ENCODE measurements at places on chromosomes 5 and 9.

GRCh38 chr5:58484505-58484904 lies 6.7 kb upstream of the GAPT start:
- DNase-seq, result no peak

DNA sequence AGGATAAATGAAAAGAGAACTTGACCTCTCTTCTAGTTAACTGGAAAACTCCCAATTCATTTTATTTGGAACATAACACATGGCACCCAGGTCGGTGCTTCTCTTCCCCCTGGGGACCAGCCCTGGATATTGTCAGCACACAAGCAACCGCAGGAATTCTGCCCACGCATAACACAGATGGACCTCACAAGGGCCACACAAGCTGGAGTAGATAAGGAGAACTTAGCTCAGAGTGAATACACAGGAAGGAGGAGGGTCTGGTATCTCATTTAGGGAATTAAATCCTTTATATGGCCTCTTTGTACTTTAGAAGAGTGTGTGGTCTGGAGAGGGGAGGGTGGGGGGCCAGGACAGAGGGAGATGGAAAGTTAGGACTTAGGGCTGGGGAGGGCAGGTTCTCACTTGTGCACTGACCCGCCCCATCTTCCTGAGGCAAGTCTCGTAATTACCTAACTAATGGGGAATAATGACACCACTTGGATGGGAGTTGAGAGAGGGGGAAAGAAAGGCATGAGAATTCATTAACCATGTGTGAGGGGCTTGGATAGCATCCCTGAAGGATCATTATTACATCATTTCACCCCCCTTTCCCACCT lies 341.2 kb upstream of the WWC1 start:
- DNase-seq, result no peak

DNA sequence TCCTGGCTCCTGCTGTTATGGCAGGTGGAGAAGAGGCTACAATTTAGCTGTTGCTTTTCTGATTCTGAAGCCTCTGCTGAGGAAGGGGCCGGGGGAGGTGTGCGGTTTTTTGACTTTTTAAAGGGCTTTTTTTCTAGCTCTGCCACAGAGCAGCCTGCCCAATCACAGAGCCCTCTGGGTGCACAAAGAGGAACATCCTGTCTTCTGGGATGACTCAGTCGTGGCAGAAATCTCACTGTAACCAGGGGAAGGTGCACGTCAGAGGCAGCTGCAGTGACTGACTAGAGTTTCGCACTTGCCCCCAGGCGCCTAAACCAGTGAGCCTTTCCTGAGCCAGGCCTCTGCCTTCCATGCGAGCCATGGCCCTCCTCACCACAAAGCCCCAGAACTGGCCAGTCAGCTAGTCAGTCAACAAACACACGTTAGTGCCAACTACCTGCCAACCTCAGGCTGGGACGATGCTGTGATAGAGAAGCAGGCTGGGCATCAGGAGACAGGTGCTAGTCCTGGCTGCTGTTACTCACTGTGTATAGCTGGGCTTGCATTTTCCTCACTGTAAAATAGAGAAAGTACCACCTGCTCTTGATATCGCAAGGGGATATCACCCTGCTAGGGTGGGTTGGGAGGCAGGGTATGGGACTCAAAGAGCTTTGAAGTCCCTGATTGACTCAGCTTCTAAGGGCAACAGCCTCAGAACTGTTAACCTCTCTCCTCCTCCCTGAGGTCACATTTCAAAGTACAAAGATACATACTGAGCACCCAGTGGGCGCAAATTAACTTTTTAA lies 2.2 kb downstream of the AKNA start:
- DNase-seq, result peak; percentile 89

DNA sequence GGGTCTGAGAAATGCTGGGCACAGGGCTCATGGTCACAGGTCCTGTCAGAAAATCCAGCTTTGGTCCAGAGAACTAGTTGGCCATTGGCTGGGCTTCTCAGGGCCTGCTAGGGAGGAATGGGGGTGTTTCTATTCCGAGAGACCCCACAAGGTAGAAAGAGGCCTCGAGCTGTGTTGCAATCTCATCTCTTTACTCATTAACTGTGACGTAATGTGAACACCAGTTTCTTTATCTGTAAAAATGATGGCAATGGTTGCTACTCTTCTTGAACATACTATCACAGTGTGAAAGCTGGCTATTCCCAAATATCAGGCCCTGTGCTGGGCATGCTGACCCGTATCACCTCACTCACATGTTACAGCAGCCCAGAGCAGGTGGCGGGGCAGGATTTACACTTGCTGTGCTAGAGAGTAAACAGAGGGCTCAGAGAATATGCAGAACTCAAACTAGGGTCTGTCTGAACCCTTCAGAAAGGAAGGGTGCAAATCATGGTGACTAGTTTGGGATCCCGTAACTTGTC lies 35.7 kb upstream of the SLC25A51 start:
- no peak for DNase-seq

DNA sequence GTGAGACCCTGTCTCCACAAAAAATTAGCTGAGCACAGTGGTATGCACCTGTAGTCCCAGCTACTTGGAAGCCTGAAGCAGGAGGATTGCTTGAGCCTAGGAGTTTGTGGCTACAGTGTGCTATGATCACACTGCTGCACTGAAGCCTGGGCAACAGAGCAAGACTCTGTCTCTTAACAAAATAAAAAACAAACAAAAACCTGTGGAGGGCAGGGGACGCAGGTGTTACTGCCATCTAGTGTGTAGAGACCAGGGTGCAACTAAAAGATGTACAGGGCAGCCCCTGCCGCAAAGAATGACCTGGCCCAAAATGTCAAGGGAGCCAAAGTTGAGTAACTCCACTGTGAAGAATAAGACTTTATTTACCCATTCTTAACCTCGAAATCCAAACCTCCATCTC lies 27.1 kb downstream of the ASPN start:
- no peak for DNase-seq

DNA sequence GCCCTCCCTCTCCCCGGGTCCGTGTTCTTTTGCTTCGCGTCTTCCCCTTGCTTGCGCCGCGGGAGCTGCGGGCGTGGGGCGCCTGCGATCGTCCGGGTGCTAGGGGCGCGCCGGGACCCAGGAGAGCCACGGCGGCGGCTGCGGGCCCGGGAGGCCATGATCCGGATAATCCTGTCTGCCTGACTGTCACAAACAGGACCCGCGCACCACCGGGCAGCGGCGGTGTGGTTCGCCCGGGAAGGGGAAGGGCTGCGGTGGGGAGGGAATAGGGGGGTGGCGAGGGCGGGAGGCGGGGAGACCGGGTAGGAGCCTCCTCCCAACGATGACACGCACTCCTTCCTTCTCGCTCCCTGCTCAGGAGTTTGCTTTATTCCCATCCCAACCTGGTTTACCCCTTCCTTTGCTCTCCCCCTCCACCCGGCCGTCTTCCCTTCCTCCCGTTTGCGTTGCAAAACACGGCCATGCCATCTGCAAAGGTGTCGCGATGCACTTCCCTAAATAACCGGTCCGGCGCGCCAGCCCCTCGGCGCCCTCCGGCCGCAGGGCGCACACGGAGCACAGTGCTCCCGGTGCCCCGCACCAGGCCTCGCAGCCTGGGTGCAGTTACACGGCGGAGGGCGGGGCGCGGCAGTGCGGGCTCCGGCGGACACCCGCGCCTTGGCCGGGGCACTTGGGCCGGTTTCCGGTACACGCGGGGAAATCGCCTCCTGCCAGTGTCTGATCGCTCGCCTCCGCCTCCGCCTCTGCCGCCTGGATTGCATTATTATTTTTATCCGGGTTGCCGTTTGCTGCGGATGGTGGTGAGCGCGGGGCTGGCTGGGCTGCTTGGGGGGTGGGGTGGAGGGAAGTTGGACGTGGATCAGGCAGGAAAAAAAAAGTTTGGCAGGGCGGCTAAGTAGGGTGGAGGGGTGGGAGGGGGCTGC lies 1.5 kb downstream of the SMARCA2 start:
- peak; percentile 63 for DNase-seq

DNA sequence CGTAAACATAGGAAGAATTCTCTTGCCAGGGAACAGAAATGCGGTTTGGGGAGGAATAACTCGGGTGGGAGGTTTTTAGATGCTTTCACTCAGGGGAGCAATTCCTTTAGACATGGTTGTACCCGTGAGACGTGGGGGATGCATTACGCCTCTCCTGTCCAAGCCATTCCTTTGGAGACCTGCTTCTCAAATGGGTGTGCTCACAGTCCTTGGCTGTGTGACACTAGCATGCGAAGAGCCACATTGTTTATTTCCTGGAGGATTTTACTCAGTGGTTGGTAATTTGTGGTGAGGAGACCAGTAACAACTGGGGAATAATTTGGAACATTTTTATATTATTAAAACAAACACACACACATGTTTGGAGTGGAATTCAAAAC lies 18.5 kb downstream of the COL15A1 start:
- DNase-seq, result no peak

DNA sequence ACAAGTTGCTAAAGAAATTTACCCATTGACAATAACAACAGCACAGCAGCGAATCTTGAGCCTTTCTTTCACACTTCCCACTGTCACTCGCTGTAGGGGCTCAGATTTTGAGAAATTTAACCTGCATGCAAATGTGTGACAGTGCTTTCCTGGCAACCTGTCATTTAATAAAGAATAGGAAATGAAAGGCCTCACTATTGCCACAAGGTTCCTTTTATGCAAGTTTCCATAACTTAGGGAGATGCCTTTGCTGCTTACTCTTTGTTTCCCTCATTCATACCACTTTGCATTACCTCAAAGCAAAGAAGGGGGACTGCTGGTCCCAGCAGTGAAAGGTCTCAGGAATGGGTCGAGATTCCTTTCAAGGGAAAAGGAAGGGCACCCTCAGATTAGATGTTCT lies 49.5 kb downstream of the PTCD2 start:
- no peak for DNase-seq

- DNase-seq, result no peak
Measured at GRCh38 chr9:72173080-72173479, 23.8 kb downstream of the GDA start.

GRCh38 chr5:105350486-105351140 lies 1788.0 kb upstream of the NUDT12 start:
- no peak for DNase-seq

DNA sequence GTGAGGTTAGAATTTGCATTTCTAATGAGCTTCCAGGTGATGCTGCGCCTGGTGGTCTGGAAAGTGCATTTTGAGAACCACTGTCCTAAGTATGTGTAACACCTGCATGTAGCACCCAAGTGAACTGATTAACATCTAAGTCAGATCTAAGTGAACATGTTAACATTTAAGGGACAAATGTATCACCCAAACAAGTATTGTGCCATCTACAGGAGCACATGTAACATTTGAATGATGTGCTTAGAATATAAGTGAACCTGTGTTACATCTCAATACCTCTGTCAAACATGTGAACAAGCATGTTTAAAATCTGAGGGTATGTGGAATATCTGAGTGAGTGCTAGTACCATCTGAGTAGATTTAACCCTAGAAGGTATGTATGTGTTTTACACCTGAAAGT lies 68.7 kb downstream of the PLPPR1 start:
- no peak for DNase-seq

DNA sequence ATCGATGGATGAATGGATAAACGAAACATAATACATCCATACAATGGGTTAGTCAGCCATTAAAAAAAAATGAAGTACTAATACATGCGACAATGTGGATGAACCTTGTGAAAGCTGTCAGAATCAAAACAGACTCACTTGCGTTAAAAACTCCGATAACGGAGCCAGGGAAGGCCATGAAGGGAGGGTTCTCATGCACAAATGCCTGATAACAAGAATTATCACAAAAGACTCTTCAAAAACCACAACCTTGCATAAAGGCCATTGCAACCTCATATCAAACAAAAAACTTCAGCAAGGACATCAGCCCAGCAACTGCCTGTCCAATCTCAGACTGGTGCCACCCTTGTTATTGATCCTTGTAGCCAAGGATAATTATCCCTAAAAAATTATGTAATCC lies 13.7 kb downstream of the ERMP1 start:
- DNase-seq, result no peak

GRCh38 chr5:157598350-157598936 lies 22.9 kb upstream of the ADAM19 start:
- DNase-seq, result no peak

DNA sequence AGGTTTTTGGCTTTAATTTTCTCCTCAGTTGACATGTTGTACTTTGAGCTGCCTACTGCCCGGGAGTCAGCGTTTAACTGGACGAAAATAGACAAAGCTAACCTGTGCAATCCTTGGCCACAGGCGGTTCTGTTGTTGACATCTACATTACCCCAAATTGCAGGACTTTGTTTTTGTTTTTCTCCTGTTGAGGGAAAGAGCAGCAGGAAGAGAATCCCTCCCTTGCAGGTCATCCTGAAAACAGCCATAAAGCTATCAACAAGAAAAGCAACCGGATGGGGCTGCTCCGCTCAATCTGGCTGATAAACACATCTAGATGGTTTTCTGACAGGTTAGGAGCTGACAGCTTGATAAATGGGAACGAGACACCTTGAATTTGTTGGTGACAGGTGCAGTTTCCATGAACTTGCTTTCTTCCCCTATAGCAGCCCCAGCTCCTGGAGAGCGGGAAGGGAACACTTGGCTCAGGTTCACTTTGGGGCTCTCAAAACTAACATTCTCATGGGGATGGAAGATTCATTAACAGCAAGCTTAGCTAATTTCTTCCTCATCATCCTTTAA lies 331.5 kb downstream of the SLIT3 start:
- DNase-seq, result no peak

DNA sequence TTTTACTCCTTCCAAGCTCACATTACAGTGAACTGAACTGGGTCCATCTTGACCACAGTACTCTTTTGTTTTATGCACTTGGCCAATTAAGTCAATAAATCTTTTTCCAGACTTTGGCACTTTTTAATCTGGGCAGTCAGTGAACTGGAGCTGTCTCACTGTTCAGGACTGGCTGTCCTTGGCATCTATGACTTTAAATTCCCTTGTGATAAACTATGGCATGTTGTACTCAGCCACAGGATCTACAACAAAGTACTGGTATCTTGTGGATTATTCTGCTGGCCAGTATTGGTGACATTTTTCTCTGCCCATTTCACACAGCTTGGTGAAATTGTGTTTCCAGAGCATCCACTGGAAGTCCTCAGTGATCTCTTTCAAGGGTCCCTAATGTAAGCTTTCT lies 1144.8 kb upstream of the SEMA6A start:
- DNase-seq, result no peak

GRCh38 chr9:114076237-114077161 lies 1.6 kb downstream of the AMBP start:
- DNase-seq, result no peak

DNA sequence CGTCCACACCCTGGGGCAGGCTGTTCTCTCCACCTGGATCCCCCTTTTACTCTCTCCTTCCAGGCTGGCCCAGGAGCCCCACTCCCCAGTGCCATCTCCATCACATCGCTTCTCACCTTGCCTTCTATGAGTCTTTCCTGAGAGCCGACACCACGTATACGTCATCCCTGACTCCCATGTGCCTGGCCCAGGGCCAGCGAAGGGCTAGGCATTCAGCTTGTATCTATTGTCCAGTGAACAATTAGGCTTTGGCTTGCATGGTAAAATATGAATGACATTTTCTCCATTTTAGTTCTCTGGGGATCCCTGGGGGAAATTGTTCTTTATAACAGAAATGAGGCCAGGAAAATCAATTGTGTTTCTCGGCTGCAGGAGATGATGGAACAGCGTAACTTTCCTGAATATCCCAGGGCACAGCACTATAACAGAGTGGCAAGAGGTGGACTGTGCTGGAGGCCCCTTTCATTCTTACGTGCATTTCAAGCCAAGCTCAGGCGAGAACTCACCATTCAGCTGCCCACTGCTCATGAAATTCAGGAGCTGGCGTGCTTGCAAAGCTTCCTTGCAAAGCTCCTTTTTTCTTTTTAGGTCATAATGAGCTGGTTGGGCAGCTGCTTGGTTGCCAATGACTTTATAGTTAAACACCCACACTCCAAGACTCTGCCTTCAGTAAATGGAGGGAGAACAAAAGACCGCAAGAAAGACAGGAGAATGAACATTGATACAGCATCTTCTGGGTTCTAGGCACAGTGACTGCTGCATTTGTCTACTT lies 37.7 kb downstream of the NSG2 start:
- DNase-seq, result no peak
